ENCODE measurements at places on chromosomes 12 and 14.

- no peak for DNase-seq
Observed at GRCh38 chr12:105912882-105913678, 225.7 kb downstream of the NUAK1 start.

DNA sequence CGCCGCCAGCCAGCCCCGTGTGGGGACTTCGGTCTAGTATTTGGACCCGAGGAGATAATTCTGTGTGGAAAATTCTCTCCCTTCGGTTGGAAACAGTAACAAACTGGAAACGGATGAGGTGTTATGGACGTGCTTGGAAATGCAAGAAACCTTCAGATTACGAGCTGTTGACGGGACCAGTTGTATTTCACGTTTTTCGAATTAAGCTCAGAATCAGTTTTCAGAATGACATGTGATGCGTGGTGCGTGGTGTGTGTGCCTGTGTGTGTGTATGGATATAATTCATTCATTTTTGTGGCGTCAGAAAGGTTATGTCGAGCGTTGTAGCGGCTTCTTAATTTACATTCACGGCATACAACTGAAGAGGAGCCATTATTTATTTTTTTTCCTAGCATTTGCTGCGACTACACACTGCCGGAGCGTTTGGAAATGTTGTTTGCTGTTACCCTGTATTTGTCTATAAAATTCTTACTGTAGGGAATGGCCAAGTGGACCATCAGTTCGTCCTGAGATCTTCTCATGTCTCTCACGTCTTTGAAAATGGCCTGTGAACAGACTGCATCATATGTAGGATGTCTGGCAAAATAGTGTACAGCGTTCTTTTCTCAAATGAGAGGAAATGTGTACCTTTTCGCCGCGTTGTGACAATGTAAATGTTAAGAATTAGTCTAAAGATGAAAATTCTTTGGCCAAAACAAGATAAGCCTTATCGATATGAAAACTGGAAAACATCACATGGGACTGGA is 1.3 kb downstream of the TRAF3 start:
- no peak for DNase-seq

DNA sequence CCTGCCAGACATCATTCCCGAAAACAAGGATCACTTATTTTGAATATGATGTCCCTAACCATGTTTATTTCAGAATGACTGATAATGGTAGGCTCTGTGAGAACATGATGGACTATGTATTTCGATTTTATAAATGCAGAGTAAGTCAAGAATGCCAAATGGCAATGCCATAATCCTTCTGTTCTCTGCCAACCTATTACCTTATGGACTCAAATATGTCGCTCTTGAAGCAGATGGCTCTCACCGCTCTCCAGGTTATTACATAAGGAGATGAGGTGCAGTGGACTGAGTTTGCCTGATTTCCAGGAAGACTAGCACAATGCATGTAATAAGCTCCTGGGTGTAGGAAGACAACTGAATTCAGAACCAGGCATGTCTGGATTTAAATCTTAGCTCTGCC is 227.2 kb downstream of the BTG1 start:
- DNase-seq, result no peak

DNA sequence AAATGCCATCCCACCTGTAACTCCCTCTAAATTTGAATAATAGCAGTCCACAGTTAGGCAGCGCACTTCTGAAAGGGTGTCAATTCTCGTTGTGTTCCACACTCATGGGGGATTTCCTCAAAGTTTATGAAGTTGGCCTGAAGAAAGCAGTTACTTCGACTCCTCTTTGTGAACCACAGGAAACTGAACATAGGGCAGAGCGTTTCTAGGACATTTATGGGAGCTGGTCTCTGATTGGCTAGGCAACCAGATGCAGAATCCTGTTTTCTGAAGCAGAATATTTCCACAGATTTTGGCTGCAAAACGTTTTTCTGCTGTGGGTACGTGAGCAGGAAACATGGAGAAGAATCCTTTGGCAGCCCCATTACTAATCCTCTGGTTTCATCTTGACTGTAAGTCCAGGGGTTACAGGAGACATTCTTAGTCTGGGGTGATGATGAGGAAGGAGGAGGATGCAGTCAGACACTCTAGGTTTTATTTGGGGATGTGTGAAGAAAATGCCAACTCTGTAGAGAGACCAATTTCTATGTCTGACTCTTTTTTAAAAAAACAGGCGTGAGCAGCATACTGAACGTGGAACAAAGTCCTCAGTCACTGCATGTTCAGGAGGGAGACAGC is 431.5 kb upstream of the OR4E1 start:
- no peak for DNase-seq

GRCh38 chr12:107660235-107660634 is 25.4 kb upstream of the PWP1 start:
- no peak for DNase-seq

DNA sequence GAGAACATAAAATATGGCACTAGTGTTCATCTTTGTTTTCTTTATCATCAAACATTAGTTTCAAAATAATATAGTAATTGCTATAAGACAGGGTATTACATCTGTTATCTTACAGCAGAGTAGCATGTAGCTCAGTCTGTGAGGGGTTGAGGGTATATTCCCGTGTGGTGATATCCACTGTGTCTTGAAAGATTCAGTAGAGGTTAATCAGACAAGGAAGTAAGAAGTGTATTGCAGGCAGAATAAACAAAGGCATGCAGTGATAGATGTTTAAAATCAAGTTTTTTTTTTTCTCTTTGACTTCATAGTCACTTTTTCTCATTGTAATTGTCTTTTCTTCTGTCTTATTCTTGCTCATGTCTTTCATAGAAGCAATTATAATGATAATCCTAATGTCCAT is 48.3 kb downstream of the METTL25 start:
- no peak for DNase-seq

Data from H1 (cell line).